ENCODE measurements at places on chromosomes 7 and 10.
A peak's percentile ranks its signal among the peaks of the same experiment; 100 is the strongest.

- DNase-seq: no peak
These were observed 573.4 kb upstream of the CNTNAP2 start for GRCh38 chr7:145543242-145543641.

DNA sequence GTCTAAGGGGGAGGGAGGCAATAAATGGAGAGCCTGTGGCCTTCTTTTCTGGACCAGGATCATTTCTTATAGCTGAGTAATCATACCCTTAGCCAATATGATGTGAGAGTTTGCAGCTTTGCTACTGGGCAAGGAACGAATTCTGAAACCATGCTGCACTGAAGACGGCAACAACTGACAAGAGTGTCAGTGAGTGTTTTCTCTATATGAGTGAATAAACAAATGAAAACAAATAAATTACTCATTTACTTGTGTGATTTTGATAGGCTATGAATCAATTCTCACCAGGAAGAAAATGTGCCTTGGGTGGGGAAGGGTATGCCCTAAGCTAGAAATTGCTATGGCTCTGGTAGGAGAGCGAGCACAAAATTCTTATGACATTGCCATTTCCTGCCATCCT is 79.4 kb upstream of the LRRN3 start:
- no peak for DNase-seq

- DNase-seq: peak; percentile 41
These were observed 563 bp upstream of the JMJD1C start for GRCh38 chr10:63466144-63466935.

DNA sequence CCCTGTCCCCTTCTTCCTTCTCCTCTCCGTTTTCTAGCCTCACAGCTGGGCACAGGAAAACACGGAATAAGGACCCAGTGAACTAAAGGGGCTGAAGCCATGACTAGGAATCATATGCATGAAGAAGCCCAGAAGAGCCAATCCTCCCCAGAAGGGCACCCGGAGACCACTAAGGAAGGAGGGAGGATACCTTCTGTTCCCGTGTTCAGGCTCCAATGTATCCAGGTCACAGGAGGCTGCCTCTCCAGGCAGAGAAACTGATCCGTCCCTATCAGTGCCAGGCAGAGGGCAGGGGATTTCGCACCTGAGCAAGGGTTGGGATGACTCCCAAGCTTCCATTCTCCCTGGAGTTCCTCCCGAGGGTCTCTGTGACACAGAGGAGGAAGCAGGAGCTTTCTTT is 246.6 kb downstream of the SNX10 start:
- DNase-seq: no peak

DNA sequence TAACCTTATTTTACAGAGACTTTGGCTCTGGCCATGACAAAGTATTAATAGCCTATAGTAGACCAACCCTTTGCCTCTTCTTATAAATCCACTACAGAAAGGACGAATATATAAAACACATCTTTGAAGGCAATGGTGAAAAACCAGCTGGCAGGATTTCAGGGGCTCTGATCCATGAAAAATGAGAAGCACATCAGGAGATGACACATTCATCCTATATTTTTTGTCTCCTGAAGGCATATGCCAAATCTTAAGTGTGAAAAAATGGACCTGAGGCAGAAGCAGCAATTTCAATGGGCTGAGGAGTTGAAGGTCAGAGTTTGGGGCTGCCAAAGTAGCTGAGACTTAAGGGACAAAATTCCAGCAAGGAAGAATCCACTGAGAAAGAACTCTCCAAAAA is 14.4 kb downstream of the RNF216 start:
- DNase-seq: no peak

GRCh38 chr7:145009876-145010275 is 174.0 kb upstream of the TPK1 start:
- no peak for DNase-seq

DNA sequence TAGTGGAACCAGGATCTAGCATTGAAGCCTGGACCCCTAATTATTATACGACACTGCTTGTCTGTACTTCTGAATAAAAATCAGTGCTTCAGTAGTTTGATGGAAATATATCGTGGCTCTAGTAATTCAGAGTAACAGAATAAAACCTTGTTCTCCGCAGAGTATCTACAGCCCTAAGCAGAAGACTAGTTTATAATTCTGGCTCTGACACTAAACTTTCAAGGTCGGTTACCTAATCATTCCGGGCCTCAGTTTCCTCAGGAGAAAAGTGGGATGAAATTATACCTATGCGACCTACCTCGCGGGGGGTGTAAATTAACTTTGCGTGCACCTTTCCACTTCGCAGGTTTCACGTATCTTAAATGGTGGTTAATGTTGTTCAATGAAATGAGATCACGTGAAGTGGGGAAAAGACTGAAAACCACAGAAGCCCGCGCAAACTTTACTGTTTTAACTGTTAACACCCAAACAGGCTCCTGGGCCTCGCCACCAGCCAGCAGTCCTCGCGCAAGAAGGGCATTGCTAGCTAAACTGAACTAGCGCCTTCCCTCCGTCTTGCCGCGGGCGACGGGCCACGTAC is 615 bp downstream of the THAP5 start:
- no peak for DNase-seq

GRCh38 chr7:116933465-116933864 is 19.8 kb upstream of the ST7 start:
- no peak for DNase-seq

GRCh38 chr7:11620406-11621253 is 211.4 kb downstream of the THSD7A start:
- no peak for DNase-seq

DNA sequence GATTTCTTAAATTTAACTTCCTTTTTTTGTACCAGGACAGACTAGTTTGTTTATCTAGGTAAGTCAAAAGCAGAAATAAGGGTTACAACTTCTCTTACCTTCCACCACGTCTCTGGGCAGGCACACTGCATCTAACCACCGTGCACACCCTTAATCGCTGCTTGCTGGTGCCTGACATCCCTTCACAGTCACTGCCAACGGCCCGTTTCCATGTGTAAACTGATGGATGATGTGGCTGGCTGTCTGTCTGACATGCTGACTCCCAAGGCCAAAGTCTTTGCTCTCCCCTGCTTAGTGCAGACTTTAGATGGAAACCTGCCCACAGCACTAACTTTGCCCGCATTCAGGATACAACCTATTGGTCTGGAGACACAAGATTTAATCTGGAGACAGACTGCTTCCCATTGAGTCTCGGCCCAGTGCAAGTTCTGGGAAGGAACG is 1.1 kb downstream of the TMEM273 start:
- DNase-seq: no peak

DNA sequence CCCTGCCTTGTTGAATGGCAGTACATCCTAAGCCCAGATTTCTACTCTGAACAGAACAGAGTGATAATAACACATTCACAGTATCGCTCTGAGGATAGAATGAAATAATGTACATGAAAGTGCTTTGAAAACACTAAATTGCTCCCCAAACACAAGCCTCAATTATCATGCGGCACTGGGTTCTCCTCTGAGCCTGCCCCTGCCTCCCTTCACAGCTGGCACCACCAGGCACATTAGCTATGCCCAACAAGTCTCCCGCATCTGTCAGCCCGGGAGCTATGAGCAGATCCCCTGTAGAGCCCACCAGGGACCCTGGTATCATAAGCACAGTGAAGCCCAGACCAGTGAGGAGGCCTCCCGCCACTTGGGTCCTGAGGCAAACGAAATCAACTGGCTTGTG is 405.5 kb downstream of the GRID1 start:
- no peak for DNase-seq

Data from hepatic stellate cell (primary cell).